ENCODE measurements at places on chromosomes 5 and 9.
A peak's percentile ranks its signal among the peaks of the same experiment; 100 is the strongest.

- no peak for DNase-seq
Measured at GRCh38 chr5:6508931-6509330, 60.3 kb downstream of the UBE2QL1 start.

DNA sequence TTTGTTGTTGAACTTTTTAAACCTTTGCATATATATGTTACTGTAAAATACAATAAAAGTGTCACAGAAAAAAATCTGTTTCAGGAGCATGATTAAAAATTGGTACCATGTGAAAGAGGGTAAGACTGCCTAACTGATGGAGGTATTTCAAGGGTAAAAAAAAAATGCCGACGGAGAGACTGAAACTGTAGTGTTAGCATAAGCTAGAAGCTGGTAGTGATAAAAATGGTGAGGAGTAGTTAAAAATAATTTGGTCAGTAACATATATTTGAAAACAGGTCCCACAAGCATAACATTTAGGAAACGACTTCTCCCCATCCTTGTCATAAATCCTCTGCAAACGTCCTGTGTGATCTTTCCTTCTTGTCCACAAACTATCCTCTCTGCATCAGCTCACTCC, 64.7 kb downstream of the MEF2C start:
- no peak for DNase-seq

- DNase-seq, result no peak
Measured at GRCh38 chr5:109411149-109411514, 1.4 kb upstream of the PJA2 start.

DNA sequence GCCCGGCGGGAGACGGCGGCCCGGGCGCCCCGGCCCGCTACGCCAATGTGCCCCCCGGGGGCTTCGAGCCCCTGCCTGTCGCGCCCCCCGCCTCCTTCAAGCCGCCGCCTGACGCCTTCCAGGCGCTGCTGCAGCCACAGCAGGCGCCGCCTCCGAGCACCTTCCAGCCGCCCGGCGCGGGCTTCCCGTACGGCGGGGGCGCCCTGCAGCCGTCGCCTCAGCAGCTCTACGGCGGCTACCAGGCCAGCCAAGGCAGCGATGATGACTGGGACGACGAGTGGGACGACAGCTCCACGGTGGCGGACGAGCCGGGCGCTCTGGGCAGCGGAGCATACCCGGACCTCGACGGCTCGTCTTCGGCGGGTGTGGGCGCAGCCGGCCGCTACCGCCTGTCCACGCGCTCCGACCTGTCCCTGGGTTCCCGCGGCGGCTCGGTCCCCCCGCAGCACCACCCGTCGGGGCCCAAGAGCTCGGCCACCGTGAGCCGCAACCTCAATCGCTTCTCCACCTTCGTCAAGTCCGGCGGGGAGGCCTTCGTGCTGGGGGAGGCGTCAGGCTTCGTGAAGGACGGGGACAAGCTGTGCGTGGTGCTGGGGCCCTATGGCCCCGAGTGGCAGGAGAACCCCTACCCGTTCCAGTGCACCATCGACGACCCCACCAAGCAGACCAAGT, 723 bp downstream of the SNX18 start:
- DNase-seq, result peak; percentile 48

DNA sequence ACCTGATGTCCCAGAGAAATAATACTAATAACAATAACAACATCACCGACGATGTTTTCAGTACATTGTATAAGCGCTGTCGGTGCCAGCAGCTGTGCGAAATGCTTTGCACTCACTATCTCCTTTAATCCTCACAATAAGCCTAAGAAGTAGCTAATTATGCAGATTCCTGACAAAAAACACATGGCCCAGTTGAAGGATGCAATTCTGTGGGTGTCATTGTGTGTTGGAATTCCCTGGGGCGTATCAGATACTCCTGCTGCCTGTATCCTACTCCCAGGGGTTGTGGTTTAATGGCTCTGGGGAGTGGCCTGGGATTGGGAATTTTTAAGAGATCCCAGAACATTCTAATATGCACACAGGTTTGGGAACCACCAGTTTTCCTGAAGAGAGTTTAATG, 154.0 kb downstream of the RGS3 start:
- no peak for DNase-seq

DNA sequence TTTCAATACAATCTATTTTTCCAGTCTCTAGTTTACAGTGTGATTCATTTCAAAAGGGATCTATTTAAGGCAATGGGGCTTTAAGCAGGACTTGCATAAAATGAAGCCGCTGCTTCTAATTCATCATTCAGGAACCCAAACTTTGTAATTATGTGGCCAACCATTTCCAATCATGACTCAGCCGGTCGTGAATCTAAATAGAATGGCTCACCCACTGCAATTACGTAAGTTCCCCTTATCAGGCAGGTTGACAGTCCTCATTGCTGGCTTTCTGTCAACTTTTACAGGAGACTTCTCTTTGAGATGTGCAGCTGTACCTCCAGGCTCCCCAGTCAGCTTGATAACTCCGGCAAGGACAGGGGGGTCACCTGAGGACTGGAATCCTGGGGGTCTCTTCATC, 152.8 kb upstream of the DAP start:
- DNase-seq, result no peak

Measured in activated CD4-positive, alpha-beta T cell treated with anti-CD3 and anti-CD28 coated beads, Interleukin-2, amount 50 U/mL, for 1 hour (primary cell).